ENCODE measurements at places on chromosomes 3 and 15. TPM values are rescaled to one million over a fixed set of nuclear protein-coding genes. Genes with fewer than 3 reads are reported as not detected.

ANKRD63 gene
- total RNA-seq: 0.26 TPM

IGSF10 gene
- total RNA-seq: not detected

BOC gene
- not detected for total RNA-seq

ARL14 gene
- not detected for total RNA-seq

TUSC7 gene
- total RNA-seq: not detected

Data from activated naive CD8-positive, alpha-beta T cell treated with anti-CD3 and anti-CD28 coated beads, Interleukin-2, amount 10 ng/mL, durations not matched to agents 7 days and 5 days (primary cell).